GM12892 (cell line): ENCODE measurements at places on chromosomes 1 and 21.

DNA sequence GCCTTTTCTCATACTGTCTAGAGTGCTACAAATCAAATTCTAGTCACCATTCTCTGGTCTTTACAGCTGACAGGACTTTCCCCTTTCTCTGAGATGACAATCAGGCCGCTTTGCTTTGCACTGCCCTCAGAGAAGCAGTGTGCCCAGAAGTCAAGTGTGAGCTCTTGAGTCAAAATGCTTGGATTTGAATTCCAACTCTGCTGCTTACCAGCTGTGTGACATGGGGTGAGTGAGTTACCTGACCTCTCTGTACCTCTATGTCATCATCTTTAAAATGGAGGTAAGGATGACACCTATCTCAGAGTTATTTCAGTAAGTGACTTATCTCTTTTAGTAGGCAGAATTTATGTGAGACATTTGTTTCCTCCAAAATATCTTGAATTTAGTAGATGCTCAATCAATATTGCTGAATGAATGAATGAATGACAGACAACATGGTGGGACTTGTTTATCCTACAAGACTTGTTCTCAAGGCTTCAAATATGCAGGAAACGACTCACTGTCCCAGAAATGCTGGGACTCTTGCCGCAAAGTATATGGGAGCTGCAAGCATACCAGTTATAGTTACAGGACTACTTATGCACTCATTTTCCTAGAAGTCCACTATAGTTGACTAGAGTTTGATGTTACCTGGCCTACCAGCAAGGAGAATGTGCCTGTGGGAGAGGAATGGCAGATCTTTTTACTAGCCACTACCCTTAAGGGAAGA, 38.1 kb upstream of the A3GALT2 start:
- no peak for DNase-seq

DNA sequence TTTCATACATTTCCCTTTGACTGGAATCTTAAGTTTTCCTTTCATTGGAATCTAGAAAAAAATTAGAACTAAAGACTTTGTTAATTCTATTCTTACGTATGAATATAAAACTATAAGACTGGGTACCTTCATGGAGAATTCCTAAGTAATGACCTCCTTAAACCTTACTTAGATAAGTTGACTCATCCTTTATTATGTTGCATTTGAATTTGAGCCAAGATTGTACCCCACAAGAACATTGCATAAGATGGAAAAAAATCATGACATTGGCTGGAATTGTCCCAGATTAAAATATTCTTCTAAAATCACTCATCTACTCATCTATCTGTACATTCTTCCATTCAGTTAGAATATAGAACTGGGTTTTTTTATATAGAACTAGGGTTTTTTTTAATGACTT, 137.4 kb downstream of the C1orf21 start:
- no peak for DNase-seq

DNA sequence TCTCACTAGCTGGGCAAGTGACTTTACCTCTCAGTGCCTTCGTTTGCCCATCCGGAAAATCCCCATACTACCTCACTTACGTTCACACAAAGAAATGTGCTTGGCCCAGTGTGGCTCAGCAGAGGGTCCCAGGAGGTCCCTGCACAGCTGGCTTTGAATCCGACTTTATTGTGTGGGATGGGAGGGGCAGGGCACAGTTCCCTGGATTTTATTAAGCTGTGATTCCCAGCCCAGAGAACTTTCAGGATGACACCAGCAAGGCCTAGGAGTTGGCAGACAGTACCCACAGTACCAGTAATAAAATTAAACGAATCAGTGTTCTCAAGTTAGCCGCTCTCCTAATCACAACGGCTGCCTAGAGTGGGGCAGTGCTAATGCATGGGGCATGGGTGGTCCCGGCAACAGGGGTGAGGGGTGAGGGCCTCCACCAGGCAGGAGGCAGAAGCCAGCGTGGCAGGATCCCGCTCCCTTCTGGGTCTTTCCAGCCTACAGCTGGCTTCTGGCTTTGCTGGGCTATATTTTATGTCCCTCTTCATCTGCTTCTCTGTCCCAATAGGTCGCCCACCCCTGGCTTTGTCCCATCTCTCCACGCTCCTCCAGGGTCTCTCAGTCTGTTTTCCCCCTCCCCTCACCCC, 74.9 kb downstream of the VWA5B1 start:
- no peak for DNase-seq

- no peak for DNase-seq
Measured at GRCh38 chr1:31571340-31572295, 4.7 kb upstream of the TINAGL1 start.

- DNase-seq: no peak
Measured at GRCh38 chr21:42039470-42039901, 29.3 kb upstream of the ZBTB21 start.

- DNase-seq: no peak
Measured at GRCh38 chr1:58067082-58067481, 479.4 kb downstream of the OMA1 start.

- DNase-seq: no peak
Measured at GRCh38 chr1:26998429-26999300, 5.2 kb downstream of the TRNP1 start.

DNA sequence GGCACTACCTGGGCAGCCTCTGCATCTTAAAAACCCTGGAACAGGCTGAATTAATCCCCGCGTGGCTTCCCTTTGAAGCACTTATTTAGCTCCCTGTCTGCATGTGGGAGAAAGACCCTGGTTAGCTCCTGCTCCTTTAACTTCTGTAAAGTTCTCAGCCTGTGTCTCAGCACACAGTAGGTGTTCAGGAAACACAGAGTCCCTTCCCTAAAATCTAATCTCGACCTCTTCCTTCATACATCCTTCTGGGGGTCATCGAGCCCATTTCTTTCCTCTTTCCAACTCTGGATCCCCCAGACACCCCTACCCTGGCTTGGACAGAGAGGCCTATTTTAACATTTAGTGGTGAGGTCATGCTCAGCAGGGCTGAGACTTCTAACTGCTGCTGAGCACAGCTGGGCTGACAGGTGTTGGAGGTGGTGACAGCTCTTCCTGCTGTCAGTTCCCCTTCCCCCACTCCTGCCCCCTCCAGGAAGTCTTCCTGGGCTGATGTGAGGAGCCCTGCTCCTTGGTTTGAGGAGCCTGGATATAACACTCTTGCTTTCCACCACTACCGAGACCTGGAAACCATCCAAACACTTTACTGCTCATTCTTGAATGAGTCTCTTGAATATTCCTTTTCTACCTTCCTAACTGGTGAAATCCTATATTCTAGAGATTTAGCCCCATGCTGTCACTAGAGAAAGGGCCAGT, 5.3 kb downstream of the E2F2 start:
- DNase-seq: no peak

- DNase-seq: no peak
Measured at GRCh38 chr1:214496126-214496525, 55.3 kb downstream of the PTPN14 start.

DNA sequence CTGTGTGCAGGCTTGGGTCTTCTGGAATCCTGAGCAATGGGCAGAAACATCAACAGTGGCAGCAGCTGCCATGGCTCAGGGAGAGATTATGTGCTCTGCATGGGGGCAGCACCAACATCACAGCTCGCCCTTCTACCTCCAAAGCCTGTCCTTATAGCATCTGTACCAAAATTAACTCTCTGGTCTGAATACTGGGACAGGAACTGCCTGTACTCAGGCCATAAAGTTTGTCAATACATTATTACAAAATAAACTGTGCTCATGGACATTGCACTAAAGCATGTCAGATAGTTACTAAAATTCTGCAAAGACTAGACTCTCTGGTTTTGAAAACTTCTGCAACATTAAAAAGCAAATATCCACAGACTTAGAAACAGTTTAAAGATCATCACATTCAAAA, 91.6 kb downstream of the ZC3H11B start:
- DNase-seq: no peak

- no peak for DNase-seq
Measured at GRCh38 chr1:32884032-32884372, 2.3 kb upstream of the HPCA start.

GRCh38 chr1:66752671-66753371, 562 bp downstream of the DYNLT5 start:
- DNase-seq: no peak

GRCh38 chr21:24045775-24046215, 1561.5 kb downstream of the MRPL39 start:
- DNase-seq: no peak
